Cerebellum (tissue), 4 donors: ENCODE measurements at places on chromosomes 12 and 14. TPM values are rescaled to one million over a fixed set of nuclear protein-coding genes. Genes with fewer than 3 reads are reported as not detected.

BRI3BP gene
- total RNA-seq: 11.6 TPM

LUM gene
- 57.6 TPM for total RNA-seq

GRCh38 chr14:33586806-33587205 is 364.1 kb downstream of the EGLN3 start:
- DNase-seq: no peak

TRIM9 gene
- total RNA-seq: 83.6 TPM

GRCh38 chr14:90726656-90727055 is 89.6 kb downstream of the TTC7B start:
- peak; percentile 75 for DNase-seq

- DNase-seq: no peak
Observed at GRCh38 chr14:59939828-59940227, 19.9 kb downstream of the LRRC9 start.

BTBD6 gene
- 25.7 TPM for total RNA-seq

DNA sequence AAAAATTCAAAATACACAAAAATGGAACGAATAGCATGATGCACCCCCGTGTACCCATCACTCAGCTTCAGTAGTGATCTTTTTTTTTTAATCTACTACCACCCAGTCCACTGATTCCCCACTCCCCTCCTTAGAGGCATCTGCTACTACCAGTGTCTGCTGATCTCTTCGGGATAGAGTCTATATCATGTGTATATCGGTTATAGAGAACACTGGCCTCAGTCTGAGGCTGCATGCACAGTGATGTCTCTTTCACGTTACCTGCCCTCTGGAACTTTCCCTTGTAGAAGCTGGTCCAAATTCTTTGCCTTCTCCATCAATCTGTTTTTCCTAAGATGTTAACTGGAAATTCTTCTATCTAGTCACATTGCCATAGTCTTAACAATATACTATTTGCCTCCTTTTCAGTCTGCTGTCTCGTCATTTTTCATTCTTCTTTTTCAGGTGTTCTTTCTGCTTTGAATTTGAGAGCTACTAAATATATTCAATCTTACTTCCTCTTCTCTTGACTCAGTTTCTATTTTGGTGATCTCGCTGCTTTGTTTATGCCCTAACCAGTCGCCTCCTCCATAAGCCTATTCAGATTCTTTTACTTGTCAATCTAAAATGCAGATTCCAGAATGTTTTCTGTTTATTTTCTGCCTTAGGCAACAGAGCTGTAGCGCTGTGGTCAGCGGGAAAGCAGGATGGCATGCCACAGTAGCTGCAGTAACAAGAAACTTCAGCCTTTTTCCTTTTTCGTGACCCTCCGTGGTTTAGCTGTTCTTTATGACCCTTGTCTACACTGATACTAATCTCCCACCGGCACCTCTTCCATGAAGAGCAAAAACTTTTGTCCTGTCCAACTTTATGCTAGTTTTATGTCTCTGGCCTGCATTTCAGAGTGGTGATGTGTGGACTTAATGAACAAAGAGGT is 67.0 kb downstream of the FBXW8 start:
- DNase-seq: no peak

DNA sequence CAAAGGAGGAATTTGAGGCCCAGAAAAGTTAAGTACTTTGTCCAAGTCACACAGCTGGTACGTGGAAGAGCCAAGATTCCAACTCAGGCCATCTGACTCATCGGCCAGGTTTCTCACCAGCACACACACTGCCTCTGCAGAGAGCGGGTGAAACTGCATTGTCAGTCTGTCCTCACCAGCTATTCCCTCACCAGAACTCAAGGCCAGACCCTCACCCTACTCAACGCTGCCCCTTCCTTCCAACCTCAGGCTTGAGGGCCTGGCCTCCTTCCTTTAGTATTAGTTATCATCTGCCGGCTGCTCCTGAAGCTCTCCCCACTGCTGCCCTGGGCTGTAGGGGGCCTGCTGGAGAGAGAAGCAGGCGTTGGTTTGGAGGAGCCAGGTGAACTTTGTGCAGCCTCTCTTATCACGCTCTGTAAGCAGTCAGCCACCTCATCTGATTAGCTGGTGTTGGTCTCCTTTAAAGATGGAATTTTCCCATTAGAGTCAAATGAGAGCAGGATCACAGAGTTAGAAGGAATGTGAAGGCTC is 16.6 kb upstream of the PLEK2 start:
- DNase-seq: no peak

DNA sequence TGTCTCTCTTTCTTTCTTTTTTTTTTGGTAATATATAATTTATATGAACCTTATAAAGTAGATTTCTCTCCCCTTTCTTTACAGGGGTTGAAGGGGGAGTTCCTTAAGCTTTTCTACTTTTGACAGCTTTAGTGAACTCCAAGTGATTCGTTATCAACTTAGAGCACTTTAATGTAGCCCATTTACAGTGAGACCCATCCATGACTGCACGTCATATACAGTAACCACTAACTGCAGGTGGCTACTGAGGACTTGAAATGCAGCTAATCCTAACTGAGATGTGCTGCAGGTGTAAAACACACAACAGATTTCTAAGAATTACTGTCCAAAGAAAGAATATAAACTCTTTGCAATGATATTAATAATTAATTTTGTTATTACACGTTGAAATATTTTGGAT is 582 bp downstream of the LRRIQ1 start:
- no peak for DNase-seq

HOXC6 gene
- not detected for total RNA-seq

CLBA1 gene
- 7.5 TPM for total RNA-seq

- DNase-seq: no peak
Observed at GRCh38 chr12:98151984-98152383, 363.4 kb upstream of the TMPO start.

KRT78 gene
- total RNA-seq: not detected

DNA sequence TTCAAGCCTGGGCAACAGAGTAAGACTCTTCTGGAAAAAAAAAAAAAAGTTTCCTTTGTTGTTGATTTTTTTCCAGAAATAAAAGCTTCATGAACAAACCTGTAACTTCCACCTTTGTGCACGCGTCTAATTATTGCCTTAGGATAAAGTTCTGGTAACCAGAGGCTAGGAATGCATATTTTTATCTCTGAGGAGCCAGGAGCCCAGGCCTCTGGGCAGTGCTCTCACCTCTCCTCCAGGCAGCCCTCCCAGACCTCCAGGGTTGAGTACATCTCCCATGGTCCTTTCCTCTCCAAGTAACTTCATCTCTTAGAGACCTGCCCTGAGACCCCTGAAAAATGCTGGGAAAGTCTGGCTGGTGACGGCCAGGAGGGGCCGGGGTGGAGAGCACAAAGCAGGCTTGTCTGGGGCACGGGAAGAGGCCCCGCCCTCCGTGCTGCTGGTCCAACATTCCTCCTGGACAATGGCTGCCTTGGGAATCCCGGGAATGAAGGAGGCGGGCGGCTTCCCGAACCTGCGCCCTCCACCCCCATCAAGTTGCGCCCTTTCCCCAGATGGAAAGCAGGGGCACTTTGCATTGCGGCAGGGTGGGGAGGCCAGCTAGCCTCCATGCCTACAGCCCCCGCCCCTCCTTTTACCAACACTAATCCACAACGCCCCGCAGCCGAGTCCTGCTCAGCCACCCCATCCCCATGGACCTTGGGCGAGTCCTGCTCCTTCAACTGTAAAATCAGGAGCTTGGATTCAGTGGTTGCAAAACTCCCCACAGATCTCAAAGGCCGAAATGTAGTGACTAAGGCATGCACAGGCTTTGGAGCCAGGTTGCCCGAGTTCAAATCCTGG is 7.3 kb upstream of the FIGNL2 start:
- DNase-seq: peak; percentile 34

DNA sequence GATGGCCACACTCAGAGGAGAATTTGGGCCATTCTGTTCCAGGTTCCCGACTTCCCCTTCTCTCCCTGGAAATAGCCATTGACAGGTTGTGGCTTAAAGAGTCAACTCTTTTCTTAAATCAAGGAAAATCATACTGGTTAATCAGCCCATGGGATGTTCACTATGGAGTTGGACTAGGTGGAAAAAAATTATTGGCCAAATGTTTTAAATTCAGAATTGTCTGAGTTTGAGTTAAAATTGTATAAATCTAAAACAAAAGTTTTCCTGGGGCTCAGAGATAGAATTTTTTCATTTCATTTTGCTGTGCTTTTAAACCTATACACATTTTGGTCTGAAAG is 6.5 kb downstream of the ESRRB start:
- no peak for DNase-seq

ATL1 gene
- total RNA-seq: 57.2 TPM

RALGAPA1 gene
- total RNA-seq: 153 TPM

GRCh38 chr14:77988970-77989369 is 181.2 kb upstream of the NRXN3 start:
- no peak for DNase-seq

KRT75 gene
- not detected for total RNA-seq

ACOT4 gene
- total RNA-seq: 0.45 TPM

- DNase-seq: no peak
Observed at GRCh38 chr12:15453613-15454012, 131.3 kb downstream of the PTPRO start.

GRCh38 chr12:117970334-117970733 is 1.5 kb upstream of the KSR2 start:
- no peak for DNase-seq

DNA sequence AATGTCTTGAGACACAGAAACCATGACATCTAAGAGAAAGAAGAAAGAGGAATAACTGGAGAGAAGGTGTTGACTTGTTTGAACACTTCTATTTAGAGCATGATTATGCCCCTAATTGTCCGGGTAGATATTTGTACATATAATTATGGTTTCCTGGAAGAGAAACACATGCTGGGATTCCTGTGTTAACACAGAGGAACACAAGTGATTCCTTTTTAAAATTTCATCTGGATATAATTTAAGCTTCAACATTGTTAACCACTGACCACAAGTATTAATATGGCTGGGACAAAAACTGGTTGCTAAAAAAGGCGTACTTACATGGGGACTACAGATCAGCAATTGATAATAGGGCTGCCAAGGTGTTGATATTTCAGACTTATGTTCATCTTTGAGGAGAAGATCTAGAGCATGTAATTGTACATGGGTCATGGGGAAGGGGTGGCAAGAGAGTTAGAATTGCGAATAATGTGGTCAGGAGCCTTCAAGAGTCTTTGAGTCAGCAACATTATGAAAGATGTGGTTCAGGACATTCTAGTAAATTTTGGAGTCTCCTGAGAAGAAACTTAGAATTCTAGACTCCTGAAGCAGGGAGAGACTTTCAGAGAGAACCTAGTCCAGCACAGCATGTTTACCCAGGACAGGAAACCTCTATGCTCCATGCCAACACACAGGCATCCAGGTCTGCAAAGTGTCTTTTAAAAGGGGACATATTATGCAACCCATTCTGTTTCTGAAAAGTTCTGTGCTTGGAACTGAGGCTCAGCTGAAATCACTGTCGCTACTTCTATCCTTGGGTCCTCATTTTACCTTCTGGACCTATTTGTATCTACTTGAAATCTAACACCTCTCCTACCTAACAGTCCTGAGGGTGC is 56.5 kb downstream of the SLC38A1 start:
- no peak for DNase-seq

GRCh38 chr12:41096797-41097196 is 91.3 kb upstream of the PDZRN4 start:
- DNase-seq: no peak

NR1H4 gene
- 0.18 TPM for total RNA-seq

DNA sequence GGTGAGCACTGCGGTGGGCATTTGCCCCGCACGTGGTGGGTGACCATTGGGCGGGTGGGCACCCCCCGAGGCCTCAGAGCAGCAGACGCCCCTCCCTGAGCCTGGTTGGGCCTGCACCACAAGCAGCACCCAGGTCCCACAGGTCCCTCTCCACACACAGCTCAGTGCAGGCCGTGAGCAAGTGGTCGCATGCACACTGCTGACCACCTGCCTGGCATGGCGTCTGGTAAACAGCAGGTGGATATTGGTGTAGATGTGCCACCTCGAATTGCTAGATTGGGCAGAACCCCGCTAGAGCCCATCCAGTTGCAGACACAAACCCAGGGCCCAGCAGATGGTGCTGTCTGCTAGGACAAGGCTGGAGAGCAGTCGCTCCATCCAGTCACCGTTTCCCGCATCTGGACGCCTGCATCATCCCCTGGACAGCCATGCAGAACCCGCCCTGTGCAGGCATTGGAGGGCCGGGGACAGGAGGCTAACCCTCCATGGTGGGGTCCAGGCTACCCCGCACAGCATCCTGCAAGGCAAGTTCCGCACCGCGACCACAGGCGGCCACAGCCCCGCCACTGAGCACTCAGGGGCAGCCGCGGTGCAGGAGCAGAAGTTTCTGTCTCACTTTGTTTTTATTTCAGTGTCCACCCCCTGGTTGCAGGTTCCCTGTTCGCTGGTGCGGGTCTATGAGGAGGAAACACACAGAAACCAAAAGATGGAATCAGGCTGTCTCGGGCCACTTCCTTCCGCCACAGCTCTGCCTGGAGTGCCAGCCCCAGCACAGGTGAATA is 45.6 kb upstream of the RIMBP2 start:
- DNase-seq: no peak

- no peak for DNase-seq
Observed at GRCh38 chr12:107560899-107561285, 124.7 kb upstream of the PWP1 start.

ZC3H10 gene
- 9.4 TPM for total RNA-seq

BAZ2A gene
- 32.8 TPM for total RNA-seq

GRCh38 chr12:34398706-34399630 is 376.7 kb downstream of the ALG10 start:
- no peak for DNase-seq

DNA sequence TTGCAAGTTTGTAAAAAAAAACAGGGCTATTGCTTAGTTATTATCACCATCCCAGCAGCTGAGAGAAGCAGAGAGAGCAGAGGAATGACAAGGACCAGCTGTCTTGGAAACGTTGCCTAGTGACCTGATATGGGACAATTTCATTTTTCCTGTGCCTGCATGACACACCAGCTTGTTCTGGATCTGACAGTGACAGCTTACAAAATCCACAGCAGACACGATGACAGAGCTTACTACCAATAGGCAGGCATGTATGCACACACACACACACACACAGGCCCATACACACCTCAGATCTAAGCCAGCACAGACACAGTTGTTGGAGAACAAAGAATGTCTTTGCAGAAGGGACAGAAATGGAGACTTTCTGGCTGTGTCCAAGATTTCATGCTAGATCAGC is 25.4 kb downstream of the HSPB8 start:
- no peak for DNase-seq

PRPH gene
- 3.1 TPM for total RNA-seq

GRCh38 chr12:58202933-58203718 is 261.8 kb downstream of the ATP23 start:
- DNase-seq: no peak

GRCh38 chr12:15001733-15002382 is 29.0 kb downstream of the PDE6H start:
- DNase-seq: peak; percentile 3

- DNase-seq: peak; percentile 65
Observed at GRCh38 chr12:109393437-109394345, 46.0 kb downstream of the MYO1H start.

- DNase-seq: no peak
Observed at GRCh38 chr12:71312768-71313403, 126.7 kb upstream of the LGR5 start.

DNA sequence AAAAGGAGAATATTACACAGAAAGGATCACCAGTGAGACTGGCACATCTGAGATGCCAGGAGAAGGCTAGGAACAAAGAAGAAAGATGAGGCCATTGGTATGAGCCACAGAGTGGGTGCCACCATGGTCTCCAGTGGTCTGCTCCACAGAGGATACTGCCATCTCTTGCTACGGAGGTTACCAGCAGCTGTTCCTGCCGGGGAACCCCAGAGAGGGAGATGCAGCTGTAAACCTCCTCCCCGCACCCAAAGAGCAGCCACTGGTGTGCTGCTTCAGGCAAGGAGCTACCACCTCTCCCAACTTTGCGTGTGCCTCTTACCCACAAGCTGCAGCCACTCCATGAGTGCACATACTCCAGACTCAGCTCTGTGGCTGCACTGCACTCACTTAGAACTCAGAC is 201.5 kb upstream of the RTL1 start:
- DNase-seq: no peak

- DNase-seq: no peak
Observed at GRCh38 chr14:97806891-97807290, 1009.7 kb downstream of the VRK1 start.
